ENCODE measurements at places on chromosomes 7 and 10.

- no peak for DNase-seq
These were observed 328 bp downstream of the ESYT2 start for GRCh38 chr7:158829021-158829341.

DNA sequence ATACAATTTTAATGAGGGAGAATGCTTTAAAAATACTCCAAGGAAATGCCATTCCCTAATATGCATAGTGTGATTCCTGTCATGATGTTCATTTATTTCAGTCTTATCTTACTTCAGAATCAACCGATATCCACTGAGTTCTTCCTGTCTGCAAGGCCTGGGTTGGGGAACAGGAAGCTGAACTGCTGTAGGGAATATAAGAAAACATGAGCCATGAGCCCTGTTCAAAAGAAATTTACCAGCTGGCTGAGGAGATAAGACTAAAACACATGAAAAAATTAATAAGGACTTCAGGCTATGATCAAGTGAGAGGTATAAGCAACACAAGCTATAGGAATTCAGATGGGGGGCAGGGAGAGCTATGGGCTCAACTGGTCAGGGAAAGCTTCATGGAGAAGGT lies 184.7 kb downstream of the PLPP4 start:
- DNase-seq: no peak

DNA sequence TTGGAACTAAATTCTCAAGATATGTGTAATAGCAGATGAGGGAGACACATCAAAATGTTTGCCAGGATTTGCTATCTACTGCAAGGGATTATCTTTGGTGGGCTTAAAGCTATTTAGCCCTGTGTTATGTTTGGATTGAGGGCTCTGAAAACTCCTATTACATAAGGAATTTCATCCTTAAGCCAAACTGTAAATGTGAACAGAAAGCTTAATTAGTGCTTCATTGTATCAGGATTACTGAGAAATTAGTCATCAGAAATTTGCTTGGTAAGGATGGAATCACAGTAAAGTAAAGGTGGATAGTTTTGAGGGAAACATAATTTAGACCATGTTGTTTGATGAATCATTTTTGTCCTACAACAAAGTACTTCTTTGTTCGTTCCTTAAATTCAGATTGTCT lies 8.3 kb downstream of the ANKRD7 start:
- no peak for DNase-seq

- no peak for DNase-seq
These were observed 336.5 kb upstream of the PRKCQ start for GRCh38 chr10:6916601-6917000.

DNA sequence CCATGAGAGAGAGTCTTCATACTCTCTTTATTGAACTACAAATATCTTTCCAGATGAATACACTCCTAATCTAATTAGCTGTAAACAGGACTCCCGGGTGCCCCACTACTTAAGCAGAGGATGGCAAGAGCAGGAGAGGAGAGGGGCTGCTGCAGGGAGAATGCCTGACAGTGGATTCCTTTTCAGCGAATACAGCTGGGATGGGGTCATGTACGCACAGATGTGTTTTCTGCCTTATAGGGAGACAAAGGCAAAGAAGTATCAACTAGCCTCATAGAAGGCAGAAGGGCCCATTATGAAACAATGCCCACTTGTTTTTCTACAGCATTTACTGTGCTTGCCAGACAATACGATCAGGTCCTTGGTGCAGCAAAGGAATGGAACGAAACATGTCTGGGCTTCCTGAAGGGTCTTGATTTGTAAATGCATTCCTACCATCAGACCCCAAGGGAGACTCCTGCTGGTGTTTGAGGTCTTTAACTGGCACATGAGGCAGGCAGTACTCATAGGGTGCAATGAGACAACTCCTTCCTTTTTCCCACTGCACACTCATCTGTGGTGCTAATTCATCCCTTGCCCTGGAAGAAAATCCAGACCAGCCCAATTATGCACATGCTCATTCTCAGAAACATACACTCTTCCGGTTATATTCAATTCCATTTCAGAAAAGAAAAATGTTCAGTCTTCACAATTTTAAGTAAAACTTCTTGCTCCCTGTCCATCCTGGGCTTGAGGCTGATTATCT lies 117.1 kb downstream of the AOAH start:
- DNase-seq: no peak

- DNase-seq: no peak
These were observed 21.7 kb downstream of the RNF32 start for GRCh38 chr7:156662277-156662676.

DNA sequence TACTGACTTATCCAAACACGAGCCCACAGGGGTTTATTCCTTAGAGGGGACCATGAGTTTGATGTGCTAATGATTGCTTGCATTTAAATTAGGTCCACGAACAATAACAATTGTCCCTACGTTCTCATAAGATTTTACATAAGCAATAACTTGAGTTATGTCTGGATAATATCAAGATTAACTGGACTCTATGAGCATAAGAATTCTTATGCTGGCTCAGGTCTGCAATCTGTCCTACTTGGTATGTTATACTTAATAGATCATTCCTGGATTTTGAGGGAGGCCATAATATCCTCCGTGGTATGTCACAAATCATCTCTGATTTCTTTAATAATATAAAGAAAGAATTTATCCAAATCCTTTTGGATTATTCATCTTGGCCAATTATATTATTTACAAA lies 552.3 kb downstream of the KCNMA1 start:
- no peak for DNase-seq

GRCh38 chr10:124798364-124798763 lies 3.3 kb upstream of the ABRAXAS2 start:
- DNase-seq: no peak

GRCh38 chr10:85916286-85916685 lies 450.3 kb downstream of the GRID1 start:
- no peak for DNase-seq

DNA sequence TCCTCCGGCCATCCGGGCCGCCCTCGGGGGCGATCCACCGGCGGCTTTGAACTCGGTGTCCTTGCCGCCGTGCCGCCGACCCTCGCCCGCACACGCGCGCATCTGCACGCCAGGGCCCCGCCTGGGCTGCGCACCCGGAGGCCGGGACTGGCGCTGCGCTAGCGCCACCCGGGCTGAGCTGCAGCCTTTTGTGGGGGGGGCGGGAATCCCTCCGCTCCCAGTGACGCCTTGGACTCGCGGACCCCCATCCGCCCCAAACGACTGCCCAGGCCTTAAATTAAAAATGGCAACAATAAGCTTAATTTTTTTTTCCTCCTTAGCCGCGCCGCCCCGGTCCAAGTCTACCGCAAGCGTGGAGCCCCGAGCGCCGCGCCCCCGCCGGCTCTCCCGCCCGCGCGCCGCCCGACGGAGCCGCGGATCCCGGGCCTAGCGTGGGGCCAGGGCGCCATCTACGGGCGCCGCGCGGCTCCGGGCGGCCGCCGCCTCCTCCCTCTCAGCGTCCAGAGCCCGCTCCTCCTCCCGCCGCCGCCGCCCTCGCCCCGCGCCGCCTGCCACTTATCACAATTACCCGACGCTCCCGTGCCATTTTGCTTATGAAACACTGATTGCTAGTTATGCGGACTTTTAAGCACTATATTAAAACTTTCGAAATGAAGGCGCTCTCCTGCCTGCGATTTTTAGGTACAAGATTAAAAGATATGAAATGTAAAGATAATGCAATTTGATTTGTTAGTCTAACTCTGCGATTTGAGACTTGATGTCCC lies 7.5 kb upstream of the EBF3 start:
- no peak for DNase-seq

DNA sequence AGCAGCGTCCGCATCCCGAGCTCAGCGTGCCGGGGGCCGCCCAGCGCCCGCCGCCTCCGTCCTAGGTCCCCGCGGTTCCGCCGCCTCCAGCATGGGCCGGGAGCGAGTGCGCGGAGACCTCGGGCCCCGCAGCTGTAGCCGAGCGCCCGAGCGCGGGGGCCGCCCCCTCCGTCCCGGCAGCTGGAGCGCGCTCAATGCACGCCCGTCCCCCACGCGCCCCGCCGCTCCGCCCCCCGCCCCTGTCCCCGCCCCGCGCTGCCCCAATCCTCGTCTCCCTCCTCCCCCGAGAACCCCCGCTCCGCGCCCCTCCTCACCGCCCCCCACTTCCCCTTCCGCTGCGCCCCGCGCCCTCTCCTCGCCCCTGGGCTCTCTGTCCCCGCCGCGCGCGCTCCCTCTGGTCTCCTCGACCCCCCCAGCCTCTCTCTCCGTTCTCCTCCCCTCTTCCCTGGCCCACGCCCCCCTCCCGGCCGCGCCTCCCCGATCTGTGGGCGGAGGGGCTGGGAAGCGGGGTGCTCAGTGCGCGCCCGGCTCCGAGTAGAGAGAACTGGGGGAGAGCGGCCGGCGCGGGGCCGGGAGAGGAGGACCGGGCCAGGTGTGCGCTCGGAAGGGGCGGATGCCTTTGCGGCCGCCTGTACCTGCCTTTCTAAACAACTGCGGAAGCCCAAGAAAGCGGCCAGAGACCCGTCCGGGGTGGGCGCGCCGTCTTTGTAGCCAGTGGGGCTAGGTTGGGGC lies at the start of gene VIPR2:
TSS of gene VIPR2 (minus strand) at position 110 of the 732 bp plus-strand sequence. CDS start at position 14, 96 bp downstream.
- no peak for DNase-seq

All from stimulated activated CD8-positive, alpha-beta memory T cell treated with anti-CD3 and anti-CD28 coated beads, Interleukin-4, amount 100 ng/mL, for 1 hour (primary cell).